Airway epithelial cell (primary cell): ENCODE measurements at places on chromosomes 1 and 21. TPM values are rescaled to one million over a fixed set of nuclear protein-coding genes. Genes with fewer than 3 reads are reported as not detected.

ADGRB2 gene
- total RNA-seq: 1.3 and 1.4 TPM in 2 replicates

UCHL5 gene
- 26.2 and 30.5 TPM in 2 replicates for total RNA-seq

SNRNP40 gene
- total RNA-seq: 57.5 and 73.8 TPM in 2 replicates

IGSF9 gene
- total RNA-seq: 42.0 and 44.1 TPM in 2 replicates

COL24A1 gene
- total RNA-seq: not detected in 2 replicates

DYNLT5 gene
- not detected in 2 replicates for total RNA-seq

PAPPA2 gene
- 0.05 TPM in 1 of 2 replicates, not detected in the other for total RNA-seq

FCRL5 gene
- not detected in 2 replicates for total RNA-seq

EPHA10 gene
- total RNA-seq: under 0.01 and 0.07 TPM in 2 replicates

C1orf87 gene
- total RNA-seq: not detected in 2 replicates

LMOD1 gene
- not detected in 2 replicates for total RNA-seq

RASAL2 gene
- total RNA-seq: 19.8 and 20.9 TPM in 2 replicates

S100A1 gene
- not detected in 2 replicates for total RNA-seq

HNRNPR gene
- total RNA-seq: 78.4 and 115 TPM in 2 replicates

GLMP gene
- total RNA-seq: 28.6 and 42.5 TPM in 2 replicates

PEA15 gene
- 25.6 and 42.9 TPM in 2 replicates for total RNA-seq

AMY1A gene
- not detected in 2 replicates for total RNA-seq

CA6 gene
- not detected in 2 replicates for total RNA-seq

BCAR3 gene
- total RNA-seq: 80.2 and 95.4 TPM in 2 replicates

LHX4 gene
- total RNA-seq: not detected in 2 replicates

COL8A2 gene
- 0.74 and 1.1 TPM in 2 replicates for total RNA-seq

RXFP4 gene
- total RNA-seq: not detected in 2 replicates

TRPM2 gene
- not detected in 2 replicates for total RNA-seq

HRNR gene
- total RNA-seq: under 0.01 TPM in 1 of 2 replicates, not detected in the other

DCDC2B gene
- not detected in 2 replicates for total RNA-seq

LCE1F gene
- not detected in 2 replicates for total RNA-seq

SLC39A1 gene
- 92.6 and 96.6 TPM in 2 replicates for total RNA-seq

GPR161 gene
- total RNA-seq: 8.5 and 11.8 TPM in 2 replicates

TCHHL1 gene
- not detected in 2 replicates for total RNA-seq

SELL gene
- total RNA-seq: not detected in 2 replicates

PROK1 gene
- not detected in 2 replicates for total RNA-seq

HSD3B2 gene
- total RNA-seq: not detected in 2 replicates

FYB2 gene
- total RNA-seq: not detected in 2 replicates
